WTC11 (cell line): ENCODE measurements at places on chromosomes 6 and 20. TPM values are rescaled to one million over a fixed set of nuclear protein-coding genes. Genes with fewer than 3 reads are reported as not detected.

DNA sequence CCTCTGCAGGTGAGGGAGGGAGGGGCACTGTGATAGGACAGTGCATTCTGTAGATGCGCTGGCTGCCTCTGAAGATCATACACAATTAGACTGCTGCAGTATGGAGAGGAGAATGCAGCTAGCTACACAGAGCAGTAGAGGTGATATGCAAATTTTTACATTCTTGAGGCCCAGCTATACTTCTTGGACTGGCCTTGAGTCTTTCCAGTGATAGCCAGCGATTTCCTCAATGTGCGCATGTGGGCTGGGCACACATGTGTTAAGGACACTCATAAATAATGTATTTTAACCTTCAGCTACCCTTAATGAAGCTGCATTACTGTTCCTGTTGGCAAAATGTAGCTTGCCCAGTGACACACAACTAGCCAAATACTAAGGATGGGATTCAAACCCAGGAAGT is 19.0 kb downstream of the TTPAL start:
- H3K27me3 ChIP-seq, result no peaks in the 10 kb centered on the region
- H3K4me3 ChIP-seq, result no peak overlapping the region
- H3K4me1 ChIP-seq, result no peaks in the 10 kb centered on the region

DNA sequence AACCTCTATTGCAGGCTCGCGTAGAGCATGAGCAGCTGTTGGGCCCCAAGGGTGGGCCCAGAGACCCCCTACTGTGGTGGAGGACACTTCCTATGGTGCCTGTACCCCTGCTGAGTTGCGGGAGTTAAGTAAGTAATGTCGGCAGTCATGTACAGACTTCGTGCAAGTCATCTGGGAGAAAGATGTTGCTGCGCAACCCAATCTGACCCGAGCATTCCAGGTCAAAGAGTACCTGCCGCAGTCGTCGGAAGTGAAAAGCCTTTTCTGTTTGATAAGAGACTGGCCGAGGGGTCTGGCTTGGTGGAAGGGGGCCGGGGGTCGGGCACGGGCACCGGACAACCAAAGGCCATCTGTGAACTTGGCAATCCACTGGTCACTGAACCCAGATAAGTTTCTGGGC is 44.3 kb downstream of the OR2B6 start:
- H3K27ac ChIP-seq, result no peak overlapping the region
- H3K4me3 ChIP-seq, result no peak overlapping the region
- H3K36me3 ChIP-seq, result no peaks in the 10 kb centered on the region
- no peak for DNase-seq

DNA sequence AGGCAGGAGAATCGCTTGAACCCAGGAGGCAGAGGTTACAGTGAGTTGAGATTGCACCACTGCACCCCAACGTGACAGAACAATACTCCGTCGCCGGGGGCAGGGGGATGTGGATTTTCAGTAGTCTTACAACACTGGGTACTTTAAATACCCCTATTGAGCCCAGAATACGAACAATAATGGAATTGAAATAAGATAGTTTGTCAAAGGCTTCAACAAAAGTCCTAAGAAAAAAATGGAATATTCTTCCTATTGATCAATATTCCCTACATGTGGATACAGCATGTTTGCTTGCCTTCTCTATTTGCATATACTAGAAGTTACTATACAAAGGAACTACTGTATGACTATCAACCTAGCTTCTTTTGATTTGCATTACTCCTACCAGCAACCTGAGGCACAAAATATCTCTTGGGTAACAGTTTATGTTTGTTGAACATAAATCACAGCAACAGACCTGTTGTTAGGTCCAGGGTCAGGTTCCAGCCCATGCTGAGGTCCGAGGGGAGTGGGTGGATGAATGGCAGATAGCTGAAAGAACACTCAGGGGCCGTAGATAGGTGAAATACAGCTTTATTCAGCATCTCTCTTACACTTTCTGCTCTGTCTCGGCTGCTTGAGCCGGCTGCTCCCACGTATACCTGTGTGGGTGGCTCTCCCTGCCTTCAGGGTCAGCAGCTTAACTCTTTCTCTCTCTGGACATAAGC is 23.8 kb downstream of the MAN1A1 start:
- H3K36me3 ChIP-seq, result no peaks in the 10 kb centered on the region
- H3K4me3 ChIP-seq, result no peak overlapping the region
- H3K4me1 ChIP-seq, result peaks cover 6% of the 10 kb centered on the region; the same call in 1 of the 2 replicates
- H3K27ac ChIP-seq, result no peak overlapping the region
- no peak for DNase-seq

Gene RSPO3
- total RNA-seq, result 0.14 TPM in 1 of 3 replicates, not detected in the others

DNA sequence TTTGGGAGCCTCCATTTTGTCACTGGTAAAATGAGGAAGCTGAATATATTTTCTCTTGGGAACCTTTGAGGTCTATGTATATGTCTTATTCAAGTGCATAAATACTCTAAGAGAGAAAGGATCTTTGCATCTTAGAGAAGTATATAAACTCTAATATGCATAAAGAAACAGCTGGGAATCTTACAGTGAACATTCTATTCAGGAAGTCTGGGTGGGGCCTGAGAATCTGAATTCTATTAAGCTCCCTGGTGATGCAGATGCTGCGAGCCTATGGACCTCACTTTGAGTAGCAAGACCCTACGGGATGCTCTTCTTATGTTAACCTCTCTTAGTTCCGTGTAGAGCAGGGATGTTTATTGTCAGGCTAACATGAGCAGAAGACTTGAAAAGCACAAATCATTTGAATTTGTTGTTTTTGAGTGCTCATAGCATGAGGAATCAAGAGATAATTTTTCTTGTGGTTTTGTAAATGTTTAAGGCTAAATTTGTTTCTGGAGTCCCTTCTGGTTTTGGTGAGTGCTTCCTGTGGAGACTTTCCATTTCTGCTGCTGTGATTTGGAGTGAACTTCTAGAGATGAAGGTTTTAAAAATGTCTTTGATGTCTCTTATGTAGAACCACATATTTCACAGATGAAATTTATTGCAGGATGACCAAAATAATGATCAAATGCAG is 281.2 kb upstream of the JAG1 start:
- H3K27ac ChIP-seq, result no peak overlapping the region
- H3K36me3 ChIP-seq, result no peaks in the 10 kb centered on the region
- no peak overlapping the region for H3K4me3 ChIP-seq
- no peak for DNase-seq
- H3K4me1 ChIP-seq, result peaks cover 22% of the 10 kb centered on the region
- H3K27me3 ChIP-seq, result no peaks in the 10 kb centered on the region

DNA sequence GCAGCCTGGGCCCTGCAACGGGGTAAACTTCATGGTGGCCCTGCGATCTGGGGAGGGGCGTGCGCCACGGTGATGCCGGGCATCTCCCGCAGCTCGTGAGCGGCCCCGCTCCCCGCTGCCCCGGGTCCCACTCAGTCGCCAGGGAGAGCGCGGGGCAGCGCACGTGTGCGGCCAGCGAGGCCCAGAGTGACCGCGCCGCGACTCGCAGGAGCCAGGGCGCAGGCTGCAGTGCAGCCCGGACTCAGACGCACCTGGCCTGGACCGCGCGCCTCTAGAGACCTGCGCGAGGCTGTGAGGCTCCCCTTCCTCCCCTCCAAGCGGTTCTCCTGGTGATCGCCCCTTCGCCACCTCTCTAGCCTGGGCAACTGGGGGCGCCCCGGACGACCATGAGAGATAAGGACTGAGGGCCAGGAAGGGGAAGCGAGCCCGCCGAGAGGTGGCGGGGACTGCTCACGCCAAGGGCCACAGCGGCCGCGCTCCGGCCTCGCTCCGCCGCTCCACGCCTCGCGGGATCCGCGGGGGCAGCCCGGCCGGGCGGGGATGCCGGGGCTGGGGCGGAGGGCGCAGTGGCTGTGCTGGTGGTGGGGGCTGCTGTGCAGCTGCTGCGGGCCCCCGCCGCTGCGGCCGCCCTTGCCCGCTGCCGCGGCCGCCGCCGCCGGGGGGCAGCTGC is 652 bp downstream of the BMP6 start:
- H3K36me3 ChIP-seq, result no peaks in the 10 kb centered on the region
- peaks cover 82% of the 10 kb centered on the region for H3K27me3 ChIP-seq
- DNase-seq, result peak; percentile 46
- H3K27ac ChIP-seq, result no peak overlapping the region
- peaks cover 29% of the 10 kb centered on the region for H3K4me1 ChIP-seq

DNA sequence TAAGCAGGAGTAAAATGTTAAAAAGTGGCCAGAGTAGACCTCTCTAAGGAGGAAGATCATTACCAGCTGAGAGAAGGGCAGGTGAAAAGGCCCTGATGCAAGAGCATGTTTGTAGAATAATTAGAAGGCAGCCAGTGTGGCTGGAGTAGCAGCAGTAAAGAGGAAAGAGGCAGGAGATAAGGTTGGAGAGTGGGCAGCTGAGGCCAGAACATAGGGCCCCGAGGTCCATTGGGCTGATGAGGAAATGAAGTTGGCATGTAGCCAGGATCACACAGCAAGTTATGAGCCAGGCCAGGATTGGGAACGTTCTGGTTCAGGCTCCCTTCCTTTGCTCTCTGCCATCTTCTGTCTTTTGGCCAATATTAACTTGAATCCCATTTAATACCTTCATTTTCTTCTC is 51.6 kb downstream of the RALY start:
- H3K36me3 ChIP-seq, result no peaks in the 10 kb centered on the region
- DNase-seq, result no peak
- H3K27me3 ChIP-seq, result no peaks in the 10 kb centered on the region
- peak overlapping the region; percentile 12; the same call in 1 of the 2 replicates for H3K27ac ChIP-seq
- H3K4me1 ChIP-seq, result peaks cover 52% of the 10 kb centered on the region
- H3K4me3 ChIP-seq, result peak overlapping the region; percentile 17; the same call in 1 of the 2 replicates

Gene ULBP1
- 0.64 to 0.81 TPM (median 0.64 TPM) in 3 replicates for total RNA-seq

DNA sequence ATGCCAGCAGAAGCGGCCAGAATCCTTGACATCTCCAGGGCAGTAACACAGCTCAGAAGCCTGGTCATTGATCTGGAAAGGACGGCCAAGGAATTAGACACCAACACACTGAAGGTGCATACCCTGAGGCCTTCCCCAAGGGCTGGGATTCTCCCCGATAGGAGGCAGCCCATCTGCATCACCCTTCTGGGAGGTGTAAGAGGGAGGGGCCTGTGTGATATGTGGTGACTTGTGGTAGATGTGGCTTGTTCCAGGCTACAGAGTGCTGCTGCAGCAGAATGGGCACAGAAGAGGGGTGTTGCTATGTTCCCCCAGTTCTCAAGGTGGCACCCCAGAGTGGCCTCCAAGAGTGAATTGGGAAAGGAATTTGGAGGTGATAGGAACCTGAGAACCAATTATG is 11.2 kb downstream of the TRIM40 start:
- no peak overlapping the region for H3K4me3 ChIP-seq
- DNase-seq, result no peak
- no peaks in the 10 kb centered on the region for H3K36me3 ChIP-seq
- no peak overlapping the region for H3K27ac ChIP-seq

Gene DEF6
- total RNA-seq, result 11.3 to 12.8 TPM (median 11.4 TPM) in 3 replicates

Gene VNN1
- total RNA-seq, result 0.04 to 0.07 TPM in 2 of 3 replicates, not detected in the other

DNA sequence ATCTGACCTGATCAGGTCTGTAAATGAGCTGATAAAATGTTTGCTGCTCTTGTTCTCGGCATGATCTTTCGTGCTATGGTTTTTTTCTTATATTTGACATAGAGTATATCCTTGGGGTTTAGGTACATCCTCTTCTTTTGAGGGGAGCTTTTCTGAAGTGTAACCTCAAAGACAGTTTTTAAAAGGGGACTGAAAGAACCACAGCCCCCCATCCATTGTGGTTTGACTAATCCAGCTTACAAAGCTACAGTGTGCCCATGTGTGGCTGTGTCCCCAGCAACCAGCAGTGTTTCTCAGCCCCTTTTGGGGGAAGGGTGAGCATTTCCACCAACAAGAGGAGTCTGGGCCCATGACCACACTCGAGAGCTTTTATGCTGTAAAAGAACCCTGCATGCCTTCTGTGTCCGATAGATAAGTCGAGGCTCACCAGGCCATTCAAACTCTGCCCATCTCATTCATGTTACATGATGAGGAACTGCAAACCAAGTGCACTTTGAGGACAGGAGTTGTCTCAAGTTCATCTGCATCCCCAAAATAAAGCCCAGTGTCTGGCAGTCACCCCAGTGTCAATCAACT is 266.0 kb downstream of the SLC24A3 start:
- no peaks in the 10 kb centered on the region for H3K27me3 ChIP-seq
- H3K4me3 ChIP-seq, result no peak overlapping the region
- no peak for DNase-seq
- no peaks in the 10 kb centered on the region for H3K36me3 ChIP-seq
- H3K27ac ChIP-seq, result no peak overlapping the region
- H3K4me1 ChIP-seq, result no peaks in the 10 kb centered on the region

GRCh38 chr6:105430685-105431084 is 27.8 kb upstream of the PREP start:
- no peaks in the 10 kb centered on the region for H3K36me3 ChIP-seq
- no peak overlapping the region for H3K27ac ChIP-seq
- H3K4me3 ChIP-seq, result no peak overlapping the region

DNA sequence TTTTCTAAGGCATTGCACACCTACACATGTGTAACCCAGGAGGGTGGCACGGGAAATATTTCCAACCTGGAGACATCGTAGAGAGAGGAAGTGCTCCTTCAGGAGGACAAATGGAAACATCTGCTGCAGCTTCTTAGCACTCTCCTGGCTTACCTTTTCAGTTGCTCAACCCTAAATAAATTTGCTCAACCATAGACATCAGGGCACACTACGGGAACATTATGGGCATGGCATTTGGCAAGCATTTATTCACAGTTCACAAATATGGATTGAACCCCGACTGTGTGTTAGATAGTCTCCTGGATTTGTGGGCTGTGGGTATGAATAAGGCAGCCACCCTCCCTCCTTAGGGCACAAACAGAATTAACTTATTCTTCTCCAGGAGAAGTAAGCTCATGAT is 118.7 kb downstream of the SOX4 start:
- H3K27ac ChIP-seq, result 0 out of 2 replicates have a peak overlapping the region, but pooled peaks have one; percentile 88
- no peaks in the 10 kb centered on the region for H3K27me3 ChIP-seq
- no peak overlapping the region for H3K4me3 ChIP-seq
- peaks cover 75% of the 10 kb centered on the region for H3K4me1 ChIP-seq
- peaks cover 11% of the 10 kb centered on the region for H3K36me3 ChIP-seq

GRCh38 chr20:58397429-58397828 is 8.4 kb downstream of the VAPB start:
- peaks cover 47% of the 10 kb centered on the region for H3K4me1 ChIP-seq
- H3K27ac ChIP-seq, result no peak overlapping the region
- no peak for DNase-seq
- H3K27me3 ChIP-seq, result no peaks in the 10 kb centered on the region
- H3K4me3 ChIP-seq, result no peak overlapping the region
- peaks cover 5% of the 10 kb centered on the region for H3K36me3 ChIP-seq

Gene TUBB2B
- total RNA-seq, result 591 to 627 TPM (median 616 TPM) in 3 replicates

Gene FGD2
- 0.31 to 0.78 TPM (median 0.44 TPM) in 3 replicates for total RNA-seq

DNA sequence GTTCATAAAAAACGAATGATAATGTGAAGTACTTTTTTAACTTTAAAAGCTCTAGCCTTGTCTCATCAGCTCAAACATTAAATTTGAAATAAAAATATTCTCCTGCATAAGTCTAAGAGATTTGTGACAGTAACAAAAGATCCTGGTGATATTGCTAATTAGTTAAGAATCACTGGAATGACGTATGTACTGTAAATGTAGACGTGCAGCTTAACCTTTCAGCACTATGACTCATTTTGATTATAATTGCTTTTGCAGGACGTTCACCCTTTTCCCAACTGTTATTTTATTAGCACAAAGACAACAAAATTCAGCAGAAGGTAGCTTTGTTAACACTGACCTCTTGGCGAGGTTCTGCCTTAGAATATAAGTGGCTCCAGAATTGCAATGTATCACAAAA is 68.6 kb downstream of the TENT5A start:
- H3K36me3 ChIP-seq, result no peaks in the 10 kb centered on the region
- no peaks in the 10 kb centered on the region for H3K27me3 ChIP-seq
- no peak for DNase-seq
- H3K27ac ChIP-seq, result no peak overlapping the region

- no peaks in the 10 kb centered on the region for H3K36me3 ChIP-seq
- peaks cover 4% of the 10 kb centered on the region for H3K27me3 ChIP-seq
- DNase-seq, result no peak
- H3K4me3 ChIP-seq, result no peak overlapping the region
- H3K4me1 ChIP-seq, result peaks cover 25% of the 10 kb centered on the region
Measured at GRCh38 chr20:57294550-57294949, 28.1 kb upstream of the BMP7 start.

Gene RIPOR3
- total RNA-seq, result 5.4 to 6.5 TPM (median 6.0 TPM) in 3 replicates

Gene MCCD1
- not detected in 3 replicates for total RNA-seq

Gene OR2B6
- not detected in 3 replicates for total RNA-seq
